ENCODE measurements at places on chromosomes 11 and 22. TPM values are rescaled to one million over a fixed set of nuclear protein-coding genes. Genes with fewer than 3 reads are reported as not detected.
A peak's percentile ranks its signal among the peaks of the same experiment; 100 is the strongest.

ESAM gene
- total RNA-seq: 0.29 TPM

- DNase-seq: no peak
Measured at GRCh38 chr11:126060757-126061171, 1.9 kb downstream of the CDON start.

- no peak for DNase-seq
Measured at GRCh38 chr11:29190313-29190712, 826.5 kb downstream of the KCNA4 start.

DNA sequence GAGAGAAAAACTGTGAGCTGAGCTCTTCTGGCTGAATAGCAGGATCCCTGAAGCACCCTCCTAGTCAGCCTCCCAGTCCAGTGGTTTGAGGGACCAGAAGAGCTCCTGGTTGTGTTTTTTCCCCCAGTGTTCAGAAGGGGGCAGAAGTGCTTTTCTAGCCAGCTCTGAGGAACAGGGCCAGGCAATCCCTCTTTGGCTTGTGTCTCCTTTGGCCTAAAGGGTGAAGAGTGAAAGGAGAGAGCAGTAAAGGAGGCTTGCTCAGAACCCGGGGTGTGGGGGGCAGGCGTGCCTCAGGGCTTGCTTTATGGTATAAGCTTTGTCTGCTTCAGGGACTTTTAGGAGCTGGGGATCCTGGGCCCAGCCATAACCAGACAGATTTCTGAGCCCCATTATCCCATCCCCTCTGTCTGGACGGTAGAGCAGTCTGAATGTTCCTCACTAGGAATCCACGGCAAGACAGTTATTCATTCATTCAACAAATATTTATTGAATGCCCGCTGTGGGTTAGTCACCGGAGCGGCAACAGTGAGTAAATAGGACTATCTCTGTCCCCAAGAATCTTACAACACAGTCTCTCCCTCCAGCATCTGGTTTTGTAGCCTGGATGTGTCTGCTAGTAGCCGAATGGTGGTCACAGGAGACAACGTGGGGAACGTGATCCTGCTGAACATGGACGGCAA, 14.5 kb downstream of the ACP2 start:
- peak; percentile 91 for DNase-seq

GRCh38 chr11:13984616-13985450, 22.3 kb downstream of the SPON1 start:
- no peak for DNase-seq

FOSL1 gene
- 13.0 TPM for total RNA-seq

- DNase-seq: no peak
Measured at GRCh38 chr11:128879817-128880216, 11.3 kb upstream of the KCNJ5 start.

BATF2 gene
- total RNA-seq: 0.29 TPM

MYOD1 gene
- not detected for total RNA-seq

- no peak for DNase-seq
Measured at GRCh38 chr11:128553662-128554362, 33.5 kb downstream of the ETS1 start.

DNA sequence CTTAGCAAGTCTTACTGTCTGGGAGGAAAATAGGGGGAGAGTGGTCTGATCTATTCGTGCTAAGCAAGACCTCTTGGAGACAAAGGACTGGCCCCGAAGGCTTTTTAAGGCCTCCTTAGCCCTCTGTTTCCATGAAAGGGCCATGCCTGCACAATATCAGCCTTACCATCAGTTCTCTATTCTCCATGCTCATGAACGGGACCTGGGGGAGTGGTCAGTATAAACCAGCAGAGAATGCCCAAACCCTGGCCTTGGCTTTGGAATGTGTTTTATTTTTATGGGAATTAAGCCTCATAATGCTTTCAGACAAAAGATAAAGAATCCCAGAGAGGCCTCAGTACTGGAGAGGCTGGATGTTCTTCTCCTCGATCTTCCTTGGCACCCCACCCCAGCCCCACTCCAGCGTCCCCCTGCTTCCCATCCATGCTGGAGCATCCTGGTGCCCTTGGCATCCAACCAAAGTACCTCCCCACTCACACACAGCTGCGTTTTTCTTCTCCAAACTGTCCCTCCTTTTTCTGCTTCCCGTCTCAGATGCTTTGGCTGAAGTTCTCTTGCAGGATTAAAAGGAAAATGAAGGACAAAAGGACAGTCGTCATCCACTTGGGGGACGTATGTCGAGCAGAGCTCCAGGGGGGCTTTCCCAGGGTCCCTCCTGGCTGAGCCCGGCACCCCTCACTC, 18.6 kb downstream of the FXYD6 start:
- peak; percentile 54 for DNase-seq

DNA sequence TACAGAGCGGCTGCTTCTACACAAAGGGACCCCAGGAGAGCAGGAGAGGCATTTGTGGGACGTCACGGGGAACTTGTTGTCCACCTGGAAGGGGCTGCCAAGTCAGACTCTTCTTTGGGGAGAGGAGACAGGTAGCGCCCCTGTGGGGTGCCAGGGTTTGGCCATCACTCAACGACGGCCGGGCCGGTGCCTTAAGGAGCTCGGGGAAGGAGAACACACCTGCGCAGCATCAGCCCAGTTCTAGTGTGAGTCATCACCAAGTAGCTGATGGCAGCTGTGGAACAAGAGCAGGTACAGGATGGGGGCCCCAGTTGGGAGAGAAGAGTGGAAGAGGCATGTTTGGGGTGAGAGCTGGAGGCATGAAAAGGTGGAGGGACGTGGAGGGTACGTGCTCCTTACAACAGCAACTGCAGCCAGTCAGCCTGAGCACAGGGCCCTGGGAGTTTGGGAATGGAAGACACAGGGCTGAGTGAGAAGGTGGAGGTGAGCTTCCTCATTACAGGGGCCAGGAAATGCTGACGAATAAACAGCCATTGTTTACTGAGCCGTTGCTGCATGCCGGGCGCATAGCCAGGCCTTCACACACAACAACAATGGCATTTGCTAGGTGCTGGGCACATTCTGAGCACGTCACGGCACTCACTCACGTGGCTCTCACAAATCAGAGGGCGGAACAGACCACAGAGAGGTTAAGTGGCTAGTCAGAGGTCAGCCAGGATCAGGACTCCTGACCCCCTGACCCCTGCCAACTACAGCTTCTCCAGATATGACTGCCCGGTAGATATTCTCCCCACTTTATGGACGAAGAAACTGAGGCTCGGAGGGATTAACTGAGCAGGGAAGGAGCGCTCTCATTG, 29.1 kb upstream of the TP53I11 start:
- no peak for DNase-seq

DNA sequence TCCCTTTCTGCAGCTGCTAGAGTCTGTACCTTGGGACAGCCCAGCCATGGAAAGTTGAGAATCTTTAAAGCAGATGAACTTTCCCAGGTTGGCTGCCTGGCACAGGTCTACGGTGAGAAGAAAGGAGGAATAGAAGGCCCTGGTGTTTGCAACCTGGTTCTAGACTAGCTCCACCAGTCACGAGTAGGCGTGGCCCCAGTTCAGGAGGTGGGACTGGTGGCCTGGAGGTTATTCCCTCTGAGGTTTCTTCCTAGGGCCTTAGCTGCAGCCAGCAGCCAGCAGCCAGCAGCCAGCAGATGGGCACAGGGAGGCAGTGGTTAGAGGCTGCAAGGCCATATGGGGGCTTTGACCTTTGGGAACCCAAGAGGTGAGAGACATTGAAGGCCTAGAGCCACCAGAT, 40.9 kb downstream of the PRDM11 start:
- DNase-seq: peak; percentile 45

DNA sequence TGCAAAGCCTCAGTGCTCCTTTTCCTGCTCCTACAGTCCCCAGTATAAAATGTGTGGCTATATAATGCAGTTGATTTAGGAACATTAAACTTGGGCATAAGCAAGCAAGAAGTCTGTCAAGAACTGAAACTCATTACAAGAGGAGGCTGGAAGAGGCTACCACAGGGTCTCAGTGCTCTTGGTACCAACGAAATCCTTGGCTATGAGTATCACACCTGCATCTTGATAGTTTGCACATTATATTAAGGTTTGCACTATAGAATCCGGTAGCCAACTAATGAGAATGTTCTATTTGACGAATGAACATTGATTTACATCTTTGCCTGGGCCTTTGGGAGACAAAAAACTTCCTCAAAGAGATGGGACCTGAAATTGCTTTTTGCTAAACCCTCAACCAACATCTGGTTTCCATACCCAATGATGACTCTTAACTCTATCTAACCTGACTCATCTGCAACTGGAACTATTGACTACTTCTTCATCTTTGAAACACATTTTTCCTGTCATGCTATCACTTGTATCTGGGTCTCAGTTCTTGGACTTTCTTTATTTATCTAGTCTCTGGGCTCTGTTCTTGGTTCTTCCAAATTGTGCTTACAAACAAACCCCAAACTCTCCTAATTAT, 207.2 kb upstream of the CTSC start:
- no peak for DNase-seq

GRCh38 chr11:135069890-135070289, 657.8 kb upstream of the B3GAT1 start:
- DNase-seq: no peak

GAL3ST3 gene
- not detected for total RNA-seq
